ENCODE measurements at places on chromosomes 4 and X.

GRCh38 chrX:120402369-120402768 lies 40.5 kb downstream of the ATP1B4 start:
- no peak for DNase-seq

DNA sequence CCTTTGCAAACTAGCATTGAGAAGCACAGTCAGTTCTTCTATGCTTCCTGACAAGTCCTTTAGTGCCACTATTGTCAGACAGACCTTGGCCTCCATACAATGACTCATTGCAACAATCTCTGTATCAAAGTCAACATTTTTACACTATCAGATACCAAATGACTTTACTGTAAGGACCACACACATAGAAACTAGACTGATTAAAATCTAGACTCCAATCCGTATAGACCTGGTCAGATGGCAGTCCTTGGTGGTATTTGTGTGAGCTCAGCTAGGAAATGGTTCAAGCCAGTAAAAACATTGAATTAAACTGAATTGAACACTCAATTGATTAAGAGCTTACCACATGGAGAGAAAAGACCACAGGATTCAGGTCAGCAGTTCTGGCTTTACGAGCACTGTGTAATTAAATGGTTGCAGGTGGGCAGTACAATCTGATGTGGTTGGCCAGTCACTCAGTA lies 549.8 kb upstream of the LCORL start:
- no peak for DNase-seq

DNA sequence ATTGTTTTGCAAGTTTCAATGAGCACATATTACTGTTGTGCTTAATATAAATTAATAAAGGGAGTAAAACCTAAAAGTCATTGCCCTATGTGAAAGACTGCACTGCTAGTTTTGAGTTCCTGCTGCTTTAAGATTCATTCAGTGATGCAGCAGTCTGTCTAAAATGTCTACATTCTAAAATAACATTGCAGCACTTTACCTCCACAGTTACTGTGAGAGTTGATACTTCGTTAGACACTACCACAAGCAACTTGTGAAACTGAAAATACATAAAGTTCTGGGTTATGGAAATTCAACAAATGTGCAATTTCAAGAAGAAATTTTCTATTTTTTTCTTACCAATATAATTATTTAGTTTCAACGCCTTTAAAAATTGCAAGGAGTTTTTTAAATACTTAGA lies 1175.2 kb upstream of the DIAPH2 start:
- DNase-seq = no peak

DNA sequence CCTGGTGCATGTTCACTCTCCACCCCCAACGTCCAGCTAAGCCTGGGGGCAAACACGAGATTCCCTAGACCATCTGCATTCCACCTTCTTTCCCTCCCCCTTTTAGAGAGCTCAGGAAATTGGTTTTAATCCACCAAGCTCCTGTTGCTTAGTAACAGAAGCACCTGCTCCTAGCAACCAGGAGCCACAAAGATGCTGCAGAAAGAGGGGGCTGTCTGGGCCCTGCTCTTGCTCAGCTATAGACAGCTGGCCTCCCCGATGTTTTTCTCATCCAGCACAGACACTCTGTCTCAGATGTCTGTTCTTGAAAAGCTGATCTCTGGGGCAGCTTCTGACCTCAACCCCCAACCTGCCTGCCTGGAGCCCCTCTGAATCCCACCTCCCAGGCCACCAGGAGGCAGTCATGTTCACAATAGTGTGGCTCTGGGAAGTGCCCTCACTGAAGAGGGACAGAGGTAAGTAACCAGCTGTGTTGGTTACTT lies 71.5 kb downstream of the SLC16A2 start:
- DNase-seq = peak; percentile 16

DNA sequence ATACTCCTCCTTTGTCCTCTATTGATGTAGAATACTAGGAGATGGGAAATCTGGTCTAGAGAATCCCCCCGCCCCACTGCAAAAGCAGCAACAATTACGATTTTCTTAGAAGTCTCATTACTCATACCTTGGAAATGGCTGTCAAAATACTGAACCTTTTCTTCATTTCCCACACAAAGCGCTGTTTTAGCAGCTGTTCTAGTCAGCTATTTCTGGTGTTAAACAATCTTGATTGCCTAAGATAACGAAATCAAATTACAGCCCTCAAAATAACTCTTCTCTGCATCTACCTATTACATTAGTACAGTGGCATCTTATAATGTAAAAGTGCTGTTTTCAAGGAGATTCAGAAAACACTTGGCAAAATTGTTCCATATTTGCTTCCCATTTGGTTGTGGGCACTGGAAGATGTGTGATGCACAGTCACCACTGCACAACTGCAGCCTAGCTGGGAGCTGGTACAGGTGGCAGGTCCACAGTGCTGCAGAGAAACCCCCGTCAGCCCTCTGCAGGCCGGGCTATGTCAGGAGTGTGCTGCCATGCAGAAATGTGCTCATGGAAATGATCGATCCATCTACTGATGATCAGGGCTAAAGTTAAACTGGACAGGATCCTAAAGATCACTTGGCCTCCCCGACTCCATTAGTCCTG lies 50.4 kb downstream of the TBC1D9 start:
- DNase-seq = no peak

GRCh38 chr4:177455561-177455970 lies 13.3 kb upstream of the AGA start:
- no peak for DNase-seq

GRCh38 chr4:73707918-73708577 lies 32.3 kb upstream of the CXCL8 start:
- DNase-seq = no peak

DNA sequence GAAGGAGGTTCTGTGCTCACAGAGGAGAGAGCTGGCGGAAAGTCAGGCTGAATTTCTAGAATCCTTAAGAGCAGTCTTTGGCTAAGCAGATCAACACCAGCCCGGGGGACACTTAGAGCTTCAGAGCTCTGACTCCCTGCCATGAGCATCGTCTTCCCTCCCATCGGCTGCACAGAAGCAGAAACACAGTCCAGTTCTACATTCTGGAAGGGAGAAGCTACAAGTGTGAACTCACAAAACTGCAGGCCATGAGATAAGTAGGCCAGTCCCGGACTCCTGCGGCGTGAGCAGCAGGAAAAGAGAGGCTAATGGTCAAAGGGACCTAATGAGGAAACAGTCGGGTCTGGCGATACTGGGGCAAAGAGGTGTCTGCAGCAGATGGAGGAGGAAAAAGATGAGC lies 211.5 kb downstream of the DHX15 start:
- no peak for DNase-seq

DNA sequence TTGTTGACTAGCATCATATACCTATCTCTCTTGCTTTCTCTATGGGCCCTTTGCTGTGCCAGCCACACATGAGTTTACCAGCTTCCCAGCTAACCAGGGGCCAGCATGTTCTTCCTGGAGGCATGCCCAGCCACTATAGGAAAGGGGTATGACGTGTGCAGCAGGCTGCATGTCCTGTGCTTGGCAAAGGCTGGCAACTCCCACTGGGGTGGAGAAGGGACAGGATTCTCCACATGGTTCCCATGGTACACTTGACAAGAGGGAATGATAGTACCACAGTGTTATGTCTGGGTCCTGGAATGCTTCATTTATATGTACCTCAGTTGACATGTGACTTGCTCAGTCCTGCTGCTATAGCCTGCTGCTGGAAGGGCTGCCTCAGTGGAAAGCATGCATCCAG lies 78.8 kb downstream of the TMEM164 start:
- no peak for DNase-seq

- no peak for DNase-seq
Observed at GRCh38 chrX:48617542-48618340, 20.4 kb downstream of the WDR13 start.

DNA sequence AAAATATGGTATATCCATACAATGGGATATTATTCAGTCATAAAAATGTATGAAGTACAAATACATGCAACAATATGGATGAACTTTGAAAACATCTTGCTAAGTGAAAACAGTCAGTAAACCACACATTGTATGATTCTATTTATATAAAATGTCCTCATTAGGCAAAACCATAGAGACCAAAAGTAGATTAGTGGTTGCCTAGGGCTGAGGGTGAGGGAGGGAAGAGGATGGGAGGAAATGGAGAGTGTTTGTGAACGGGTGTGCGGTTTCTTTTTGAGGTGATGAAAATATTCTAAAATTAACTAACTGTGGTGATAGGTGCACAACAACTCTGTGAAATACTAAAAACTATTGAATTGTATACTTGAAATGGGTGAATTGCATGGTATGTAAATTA lies 29.6 kb downstream of the TEX11 start:
- DNase-seq = no peak

GRCh38 chr4:108272046-108272445 lies 103.3 kb upstream of the LEF1 start:
- no peak for DNase-seq

DNA sequence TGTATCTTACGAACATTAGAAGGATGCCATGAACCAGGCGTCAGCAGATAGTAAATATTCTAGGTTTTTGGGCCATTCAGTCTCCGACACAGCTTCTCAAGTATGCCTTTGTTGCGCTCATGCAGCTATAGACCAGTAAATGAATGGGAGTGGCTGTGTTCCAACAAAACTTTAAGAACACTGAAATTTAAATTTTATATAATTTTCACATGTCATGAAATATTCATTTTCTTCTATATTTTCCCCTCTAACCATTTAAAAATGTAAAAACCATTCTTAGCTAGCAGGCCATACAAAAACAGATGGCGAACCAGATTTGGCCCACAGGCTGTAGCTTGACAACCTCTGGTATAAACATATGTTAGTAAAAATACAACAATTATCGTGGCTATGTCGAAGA lies 151.8 kb upstream of the KIT start:
- no peak for DNase-seq

- DNase-seq = no peak
Observed at GRCh38 chr4:122706511-122706910, 26.0 kb upstream of the BBS12 start.

DNA sequence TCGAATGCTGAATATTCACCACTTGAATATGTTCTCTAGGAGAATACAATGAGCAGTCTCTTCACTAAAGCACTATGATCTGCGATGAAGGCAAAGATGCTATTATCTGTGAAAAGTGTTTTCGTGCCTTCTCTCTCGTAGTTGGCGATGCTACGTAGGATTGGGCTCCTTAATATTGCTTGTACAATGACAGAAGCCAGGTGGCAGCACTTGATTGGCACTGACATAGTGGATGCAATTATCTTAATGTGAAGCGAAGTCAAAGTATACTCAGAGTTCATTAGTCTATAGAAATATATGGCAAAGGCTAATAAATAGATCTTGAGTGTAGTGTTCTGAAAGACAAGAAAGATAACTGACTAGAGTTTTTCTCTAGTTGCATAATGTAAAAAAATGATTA lies 1135.7 kb upstream of the AGA start:
- no peak for DNase-seq

DNA sequence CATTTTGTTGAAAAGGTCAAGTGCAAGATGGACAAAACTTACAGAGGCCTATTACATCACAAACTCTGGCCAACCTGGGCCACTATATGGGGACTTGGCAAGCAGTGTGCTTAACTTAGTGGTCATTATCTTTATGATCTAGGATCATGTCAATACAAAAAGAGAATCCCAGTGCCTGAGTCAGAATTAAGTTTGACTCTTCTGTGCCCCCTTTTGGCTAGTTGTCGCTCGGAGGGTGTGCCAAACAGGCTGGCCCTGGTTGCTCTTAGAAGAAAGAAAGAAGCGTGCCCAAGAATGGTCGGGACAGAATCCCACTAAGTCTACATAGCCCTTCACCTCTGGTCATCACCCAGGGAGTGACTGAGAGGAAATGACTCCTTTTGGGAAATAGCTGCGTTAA lies 100.1 kb downstream of the EIF4E start:
- DNase-seq = peak; percentile 30

- DNase-seq = no peak
Observed at GRCh38 chrX:111447298-111447697, 35.3 kb upstream of the DCX start.

- no peak for DNase-seq
Observed at GRCh38 chr4:85733798-85734197, 258.8 kb downstream of the ARHGAP24 start.

GRCh38 chr4:14152834-14153519 lies 525.5 kb upstream of the BOD1L1 start:
- DNase-seq = no peak

DNA sequence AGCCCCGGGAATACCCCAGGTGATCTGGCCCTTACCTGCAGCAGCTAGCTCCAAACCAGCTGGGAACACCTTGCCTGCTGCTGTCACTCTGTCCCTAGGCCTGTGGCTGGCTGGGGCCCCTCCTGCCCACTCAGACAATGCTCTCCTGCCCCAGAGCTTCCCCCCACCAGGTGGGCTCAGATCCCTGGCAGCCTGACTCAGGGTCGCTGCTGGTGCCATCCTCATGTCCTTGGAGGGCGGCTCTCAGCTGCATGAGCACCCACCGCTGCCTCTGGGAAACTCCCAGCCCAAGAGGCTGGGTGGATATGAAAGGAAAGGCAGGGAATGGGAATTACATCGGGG lies 15.8 kb downstream of the C4orf50 start:
- DNase-seq = no peak

DNA sequence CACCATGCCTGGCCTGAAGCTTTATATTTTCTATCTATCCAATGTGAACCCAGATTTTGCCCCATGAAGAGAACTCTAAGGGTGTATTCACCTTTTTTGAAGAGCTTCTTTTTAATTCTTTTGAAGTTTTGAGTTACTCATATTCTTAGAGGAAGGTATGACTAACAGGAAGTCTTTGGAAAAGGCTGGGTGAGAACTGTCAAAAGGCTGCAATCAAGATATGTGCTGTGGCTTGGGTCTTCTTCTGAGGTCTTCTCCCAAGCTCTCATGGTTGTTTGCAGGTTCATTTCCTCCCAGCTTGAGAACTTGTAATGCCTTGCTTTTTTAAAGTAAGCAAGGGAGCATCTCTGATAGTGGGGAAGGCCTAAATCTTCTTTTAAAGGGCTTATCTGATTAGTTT lies 3.1 kb upstream of the C4orf17 start:
- no peak for DNase-seq

DNA sequence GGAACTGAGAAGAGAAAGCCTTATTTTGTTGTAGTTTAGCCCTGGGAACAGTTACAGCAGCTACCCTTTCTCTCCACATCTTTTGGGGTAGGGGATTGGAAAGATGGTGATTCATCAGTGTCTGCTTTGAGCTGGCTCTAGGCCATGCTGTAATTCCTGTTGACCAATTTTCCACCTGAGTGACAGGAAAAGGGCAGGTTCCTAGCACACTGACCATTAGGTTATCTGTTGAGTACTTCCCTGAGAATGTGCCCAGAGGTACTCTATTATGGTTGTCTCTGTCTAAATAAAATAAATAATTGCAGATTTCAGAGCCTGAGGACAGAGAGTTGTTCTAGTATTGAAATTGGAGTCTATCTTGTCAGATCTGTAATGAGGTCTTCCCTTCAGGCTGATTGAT lies 109.0 kb downstream of the ENOX2 start:
- no peak for DNase-seq

GRCh38 chr4:168408620-168409019 lies 71.7 kb downstream of the DDX60L start:
- no peak for DNase-seq

GRCh38 chr4:62377700-62378099 lies 1177.6 kb downstream of the ADGRL3 start:
- no peak for DNase-seq

DNA sequence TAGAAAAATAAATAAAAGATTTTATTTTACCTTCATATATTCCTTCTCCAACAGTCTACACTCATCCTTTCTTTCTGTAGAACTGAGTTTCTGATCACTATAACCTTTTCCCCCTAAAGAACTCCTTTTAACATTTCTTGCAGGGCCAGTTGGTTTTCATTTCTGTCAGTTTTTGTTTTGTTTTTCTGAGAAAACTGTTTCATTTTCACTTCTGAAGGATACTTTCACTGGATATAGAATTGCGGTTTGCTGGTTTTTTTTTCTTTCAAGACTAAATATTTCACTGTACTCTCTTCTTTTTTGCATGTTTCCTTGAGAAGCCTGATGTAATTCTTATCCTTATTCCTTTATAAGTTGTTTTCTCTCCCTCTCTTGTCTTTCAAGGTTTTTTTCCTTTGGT lies 90.4 kb upstream of the EOLA2 start:
- no peak for DNase-seq
